A549 treated with AZD2906 at 1 μM for 4 hours (cell line): ENCODE measurements at places on chromosomes 6 and 20. TPM values are rescaled to one million over a fixed set of nuclear protein-coding genes. Genes with fewer than 3 reads are reported as not detected.

Gene DAAM2
- 0.10 to 0.25 TPM (median 0.22 TPM) in 5 replicates for total RNA-seq

Gene TMEM217
- total RNA-seq: 0.44 to 0.65 TPM (median 0.54 TPM) in 5 replicates

Gene SYNGAP1
- total RNA-seq: 3.6 to 6.0 TPM (median 4.2 TPM) in 5 replicates

Gene TDRD6
- total RNA-seq: 0.01 TPM in 1 of 5 replicates, not detected in the others

Gene SCUBE3
- 0.04 to 0.06 TPM (median 0.05 TPM) in 5 replicates for total RNA-seq

Gene TUBB2B
- total RNA-seq: 14.7 to 16.0 TPM (median 15.4 TPM) in 5 replicates

Gene HCK
- 0.05 to 0.11 TPM (median 0.06 TPM) in 5 replicates for total RNA-seq
